ENCODE measurements at places on chromosomes 13 and 19.

GRCh38 chr13:31982124-31982523, 49.5 kb upstream of the FRY start:
- DNase-seq, result no peak

DNA sequence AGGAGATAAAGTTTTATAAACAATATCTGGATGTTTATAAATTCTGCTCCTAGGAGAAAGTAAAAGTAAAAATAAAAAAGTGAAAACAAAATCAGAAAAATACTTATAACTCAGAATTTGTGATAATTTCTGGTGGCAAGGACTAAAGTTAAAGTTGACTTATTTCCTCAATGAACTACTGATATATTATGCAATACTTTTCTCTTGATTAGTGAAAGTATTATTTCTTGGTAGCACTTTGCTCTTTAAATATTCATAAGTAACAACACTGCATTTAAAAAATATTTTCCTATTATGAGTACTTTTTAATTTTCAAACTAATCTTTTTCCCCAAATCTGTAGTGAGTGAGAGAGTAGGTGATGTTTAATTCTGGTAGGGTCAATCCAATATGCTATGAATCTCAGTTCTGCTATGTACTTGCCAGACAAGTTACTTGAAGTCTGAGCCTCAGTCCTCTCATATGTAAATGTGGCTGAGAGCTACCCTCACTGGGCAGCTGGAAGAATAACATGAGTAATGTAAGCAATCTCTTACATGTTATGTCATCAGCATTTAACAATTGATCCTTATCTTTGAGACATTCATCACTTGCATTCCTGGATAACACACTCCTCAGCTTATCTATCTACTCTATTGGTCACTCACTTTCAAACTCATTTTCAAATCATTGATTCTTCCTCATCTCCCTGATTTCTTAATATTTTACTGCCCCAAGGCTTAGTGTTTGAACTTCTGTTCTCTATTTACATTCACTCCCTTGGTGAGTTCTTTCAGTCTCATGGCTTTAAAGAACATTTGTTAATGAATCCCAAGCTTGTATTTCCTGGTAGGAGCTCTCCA, 239.0 kb downstream of the RGCC start:
- peak; percentile 50 for DNase-seq

- DNase-seq, result no peak
These were observed 354.9 kb downstream of the PCDH9 start for GRCh38 chr13:66875264-66875663.

- DNase-seq, result no peak
These were observed 880 bp upstream of the C19orf12 start for GRCh38 chr19:29715701-29716581.

- DNase-seq, result no peak
These were observed 101.2 kb downstream of the RFC3 start for GRCh38 chr13:33919120-33919519.

DNA sequence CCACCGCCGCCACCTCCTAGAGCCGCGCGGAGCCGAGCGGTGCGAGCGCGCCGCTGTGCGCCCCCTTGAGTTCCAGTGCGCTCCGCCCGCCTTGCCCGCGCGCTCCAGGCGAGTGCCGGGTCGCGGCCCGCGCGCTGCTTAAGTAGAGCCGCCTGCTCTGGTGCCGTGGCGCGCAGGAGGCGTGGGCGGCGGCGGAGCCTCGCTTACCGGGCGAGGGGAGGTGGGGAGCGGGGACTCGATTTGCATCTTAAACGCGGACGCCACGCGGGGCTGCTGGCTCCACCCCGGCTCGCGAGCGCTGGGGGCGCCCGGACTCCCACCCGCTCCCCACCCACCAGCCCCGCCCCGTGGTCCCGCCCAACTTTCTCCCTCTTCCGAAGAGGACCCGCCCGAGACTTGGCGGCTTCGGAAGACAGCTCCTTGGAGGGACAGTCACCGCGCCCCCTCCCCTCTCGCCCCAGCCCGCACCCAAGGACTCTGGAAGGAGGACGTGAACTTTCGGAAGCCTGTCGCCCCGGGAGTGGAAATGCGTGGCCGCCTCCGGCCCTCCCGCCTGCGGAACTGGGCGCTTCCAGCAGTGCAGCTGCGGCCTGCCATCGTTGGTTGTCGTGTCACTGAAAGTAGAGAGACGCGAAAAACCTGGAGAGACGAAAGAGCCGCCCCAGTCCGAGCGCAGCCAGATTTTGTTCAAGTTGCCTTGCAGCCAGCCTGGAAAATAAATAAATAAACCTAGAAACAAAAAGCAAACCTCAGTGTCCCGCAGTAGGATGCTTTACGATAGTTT, at the start of gene KCTD12:
Gene KCTD12 (minus strand): TSS at position 114 of the 784 bp plus-strand sequence. CDS start 257 bp downstream, outside the sequence.
- DNase-seq, result no peak

- DNase-seq, result no peak
These were observed 120.9 kb downstream of the NUFIP1 start for GRCh38 chr13:44868397-44868796.

DNA sequence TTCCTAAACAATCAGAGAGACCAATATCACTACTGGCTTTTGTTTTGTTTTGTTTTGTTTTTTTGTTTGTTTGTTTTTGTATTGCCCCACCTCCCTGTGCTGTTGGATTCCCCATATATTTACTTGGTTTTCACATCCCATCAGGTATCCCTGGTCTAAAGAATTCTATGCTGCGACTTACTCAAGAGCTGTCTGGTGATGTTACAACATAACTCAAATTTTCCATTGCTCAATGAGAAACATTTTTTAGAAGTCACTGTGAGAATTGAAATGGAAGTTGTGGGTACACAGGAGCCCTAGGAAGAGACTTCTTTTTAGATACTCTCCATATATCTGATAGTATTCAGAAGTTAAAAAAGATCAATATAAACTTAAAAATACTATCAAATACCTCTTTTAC, 181.4 kb downstream of the KLF5 start:
- DNase-seq, result no peak

GRCh38 chr13:66574606-66575005, 655.5 kb downstream of the PCDH9 start:
- DNase-seq, result no peak

DNA sequence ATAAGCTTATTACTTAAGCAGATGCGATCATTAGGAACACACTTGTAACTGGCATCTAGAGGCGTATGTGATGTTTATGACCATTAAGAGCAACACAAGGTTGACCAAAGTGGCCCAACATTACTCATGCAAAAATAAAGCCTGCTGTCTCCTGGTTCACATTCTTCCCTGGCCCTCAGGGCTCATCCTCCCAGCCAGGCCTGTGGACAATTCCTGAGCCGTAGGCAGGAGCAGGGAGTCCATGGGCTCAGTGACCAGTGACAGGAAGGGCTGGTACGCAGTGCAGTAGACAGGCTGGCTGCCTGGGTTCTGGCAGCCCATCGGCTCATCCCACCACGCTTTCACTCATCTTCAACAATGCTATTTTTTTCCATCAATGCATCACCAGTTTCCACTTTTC, 106.0 kb downstream of the STK24 start:
- DNase-seq, result no peak

GRCh38 chr19:17424743-17425365, 5.0 kb downstream of the MVB12A start:
- no peak for DNase-seq

DNA sequence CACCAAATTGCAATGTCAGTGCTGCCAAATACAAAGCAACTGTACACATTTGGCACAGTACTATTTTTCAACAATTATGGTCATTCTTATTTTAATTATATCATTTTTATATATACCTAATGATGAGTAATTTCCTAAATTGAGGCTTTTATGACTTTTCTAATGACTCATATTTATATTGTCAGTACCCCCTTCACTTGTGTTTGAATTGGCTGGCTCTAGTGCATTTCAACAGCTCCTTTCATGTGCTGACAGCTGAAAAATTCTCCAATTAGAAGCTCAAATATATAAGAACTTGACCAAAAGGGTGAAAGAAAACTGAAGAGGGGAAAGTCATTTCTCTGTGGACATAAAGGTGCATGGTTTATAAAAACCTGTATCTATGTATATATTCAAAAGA, 263.3 kb downstream of the SLITRK1 start:
- DNase-seq, result peak; percentile 2

- DNase-seq, result no peak
These were observed 42.1 kb upstream of the C1QTNF9 start for GRCh38 chr13:24267274-24267673.

DNA sequence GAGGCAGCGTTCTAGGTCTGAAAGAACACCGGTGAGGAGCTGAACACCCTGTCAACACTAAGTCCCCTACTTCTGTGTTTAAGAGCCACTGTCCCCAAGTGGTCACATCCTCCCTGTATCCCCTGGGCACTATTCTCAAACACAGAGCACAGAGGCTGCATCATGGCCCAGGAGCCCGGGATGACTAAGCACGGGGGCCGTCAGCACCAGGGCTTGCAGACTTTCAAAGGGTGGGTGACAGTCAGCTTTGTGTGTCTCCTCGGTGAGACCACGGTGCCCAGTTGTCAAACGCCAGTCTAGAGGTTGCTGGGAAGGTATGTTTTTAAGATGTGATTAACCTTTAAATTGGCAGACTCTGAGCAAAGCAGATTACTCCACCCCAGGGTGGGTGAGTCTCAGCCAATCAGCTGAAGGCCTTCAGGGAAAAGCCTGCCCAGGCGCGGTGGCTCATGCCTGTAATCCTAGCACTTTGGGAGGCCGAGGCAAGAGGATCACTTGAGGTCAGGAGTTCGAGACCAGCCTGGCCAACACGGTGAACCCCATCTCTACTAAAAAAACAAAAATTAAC, 8.0 kb downstream of the MAP2K2 start:
- DNase-seq, result no peak

- no peak for DNase-seq
These were observed 82.0 kb downstream of the MYO16 start for GRCh38 chr13:108711386-108711785.

GRCh38 chr13:88601949-88602348, 930.8 kb downstream of the SLITRK5 start:
- DNase-seq, result no peak

DNA sequence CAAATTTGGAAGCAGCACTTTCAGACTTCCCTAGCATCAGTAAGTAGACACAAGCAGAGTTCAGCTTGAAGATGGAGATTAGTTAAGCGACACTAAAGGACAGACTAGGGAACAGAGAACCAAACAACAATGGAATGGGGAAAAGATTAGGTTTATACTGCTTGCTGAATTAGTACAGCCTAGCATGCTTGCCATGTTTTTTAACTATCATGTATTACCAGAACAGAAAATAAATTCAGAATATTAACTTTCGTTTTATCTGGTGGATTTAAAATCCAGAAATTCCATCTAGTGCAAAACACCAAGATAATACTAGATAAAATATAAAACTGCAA, 451.5 kb upstream of the SLC10A2 start:
- no peak for DNase-seq

DNA sequence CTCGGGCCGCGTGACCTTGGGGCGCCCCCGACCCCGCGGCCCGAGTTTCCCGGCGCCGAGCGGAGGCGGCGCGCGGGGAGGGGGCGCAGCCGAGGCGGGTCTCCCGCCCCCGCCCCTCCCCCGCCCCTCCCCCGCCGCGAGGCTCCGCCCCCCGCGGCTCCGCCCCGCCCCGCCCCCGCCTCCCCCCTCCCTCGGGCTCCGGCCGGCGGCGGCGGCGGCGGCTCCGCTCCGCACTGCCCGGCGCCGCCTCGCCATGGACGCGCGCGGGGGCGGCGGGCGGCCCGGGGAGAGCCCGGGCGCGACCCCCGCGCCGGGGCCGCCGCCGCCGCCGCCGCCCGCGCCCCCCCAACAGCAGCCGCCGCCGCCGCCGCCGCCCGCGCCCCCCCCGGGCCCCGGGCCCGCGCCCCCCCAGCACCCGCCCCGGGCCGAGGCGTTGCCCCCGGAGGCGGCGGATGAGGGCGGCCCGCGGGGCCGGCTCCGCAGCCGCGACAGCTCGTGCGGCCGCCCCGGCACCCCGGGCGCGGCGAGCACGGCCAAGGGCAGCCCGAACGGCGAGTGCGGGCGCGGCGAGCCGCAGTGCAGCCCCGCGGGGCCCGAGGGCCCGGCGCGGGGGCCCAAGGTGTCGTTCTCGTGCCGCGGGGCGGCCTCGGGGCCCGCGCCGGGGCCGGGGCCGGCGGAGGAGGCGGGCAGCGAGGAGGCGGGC, at the start of gene HCN2:
Gene HCN2 (plus strand): TSS at position 189 of the 703 bp plus-strand sequence. CDS start 65 bp downstream, at position 254.
- no peak for DNase-seq

- DNase-seq, result no peak
These were observed 3.0 kb downstream of the GAS6 start for GRCh38 chr13:113860665-113861432.

DNA sequence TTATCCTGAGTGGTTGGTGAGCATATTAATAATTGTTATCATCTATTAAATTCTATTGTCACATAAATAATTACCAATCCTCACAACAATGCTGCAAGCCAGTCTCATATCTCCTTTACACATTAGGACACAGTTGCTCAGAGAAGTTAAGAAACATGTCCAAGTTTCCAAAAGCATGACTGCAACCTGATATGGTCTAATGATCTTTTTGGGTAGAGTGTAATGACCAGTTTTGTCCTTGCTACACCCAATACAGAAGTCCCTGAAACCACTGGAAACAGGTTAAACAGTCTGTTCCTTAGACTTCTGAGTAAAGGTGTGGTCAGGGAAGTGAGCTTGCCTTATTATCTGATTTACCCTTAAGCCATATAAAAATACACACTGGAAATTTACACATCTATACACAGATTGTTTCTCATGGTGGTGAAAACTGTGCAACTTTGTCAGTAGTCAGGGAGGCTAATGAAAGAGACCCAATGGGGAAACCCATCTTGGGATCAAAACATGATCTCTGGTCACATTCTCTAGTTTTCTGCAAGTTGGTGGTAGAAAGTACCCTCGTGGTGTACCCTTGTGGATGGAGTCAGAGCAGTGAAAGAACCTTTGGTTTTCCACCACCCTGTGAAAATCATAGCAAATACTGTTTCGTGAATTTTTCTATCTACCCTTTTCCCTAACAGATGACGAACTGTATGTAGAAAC, 146.0 kb upstream of the KLF12 start:
- no peak for DNase-seq

DNA sequence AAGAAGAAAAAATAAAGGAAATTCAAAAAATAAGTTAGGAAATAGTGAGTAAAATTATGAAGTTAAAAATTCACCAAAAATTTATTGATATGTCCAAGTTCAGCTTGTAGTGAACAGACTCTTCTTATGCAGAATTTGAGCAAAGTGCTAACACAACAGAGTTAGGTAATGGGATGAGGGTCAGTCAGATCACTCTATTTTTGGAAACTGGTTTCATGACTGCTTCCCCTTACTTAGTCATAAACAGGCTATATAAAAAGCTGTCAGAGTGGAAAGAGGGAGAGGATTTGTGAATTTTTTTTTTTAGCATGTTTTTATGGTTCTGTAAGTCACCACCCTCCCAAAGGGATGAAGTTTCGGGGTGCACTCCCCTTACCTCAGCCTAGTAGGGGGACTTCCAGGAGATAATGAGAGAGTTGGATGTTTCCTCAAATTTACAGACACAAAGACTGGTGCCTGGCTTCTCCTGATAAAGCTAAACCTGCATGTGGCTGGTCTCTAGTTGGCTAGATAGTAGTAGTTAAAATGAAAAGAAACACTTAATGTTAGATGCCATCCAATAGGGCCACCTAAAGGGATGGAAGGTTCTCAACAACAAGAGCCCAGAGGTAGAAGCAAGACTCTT, 4.5 kb downstream of the CPB2 start:
- no peak for DNase-seq

GRCh38 chr19:32642771-32643170, 32.2 kb downstream of the ANKRD27 start:
- no peak for DNase-seq

- DNase-seq, result no peak
These were observed 61.6 kb upstream of the MED4 start for GRCh38 chr13:48156466-48156865.

GRCh38 chr19:39434123-39435076, 1.3 kb downstream of the RPS16 start:
- DNase-seq, result no peak

Measured in HS-5 (cell line).